ENCODE measurements at places on chromosomes 6 and 20.

GRCh38 chr6:167996424-167997199, 859 bp upstream of the KIF25 start:
- DNase-seq: no peak

DNA sequence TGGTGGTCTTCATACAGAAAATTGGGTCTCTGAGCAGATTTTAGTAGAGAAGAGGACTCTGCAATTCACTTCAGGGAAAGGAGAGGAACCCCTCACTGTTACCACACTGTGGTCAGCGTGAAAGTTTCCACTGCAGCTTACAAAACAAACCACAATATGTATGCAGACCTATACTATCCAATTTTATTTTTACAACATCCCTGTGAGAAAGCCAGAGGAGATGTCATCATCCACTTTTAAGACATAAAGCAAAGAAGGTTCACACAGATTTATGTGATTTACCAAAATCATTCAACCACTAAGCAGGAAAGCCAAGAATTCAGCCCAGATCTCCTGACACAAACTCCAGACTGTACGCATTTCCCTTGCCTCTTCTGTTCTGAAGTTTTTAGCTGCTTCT, 442.4 kb downstream of the FRK start:
- no peak for DNase-seq

DNA sequence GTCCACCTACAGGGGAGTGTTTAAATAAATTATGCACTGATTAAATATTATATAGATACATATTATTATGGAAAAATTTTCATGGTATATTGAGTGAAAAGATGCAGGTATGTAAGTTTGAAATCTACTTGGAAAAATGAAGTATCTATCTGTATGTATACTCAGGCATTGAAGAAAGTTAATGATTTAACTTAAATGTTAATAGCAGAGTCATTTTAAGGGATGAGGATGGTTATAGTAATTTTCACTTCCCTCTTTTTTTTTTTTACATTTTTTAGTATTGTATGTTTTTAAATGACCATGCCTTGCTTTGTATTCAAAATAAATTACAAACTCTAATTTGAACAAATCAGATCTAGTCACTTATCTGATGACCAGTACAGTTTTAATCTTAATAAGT, 43.2 kb upstream of the NOTCH4 start:
- DNase-seq: no peak

GRCh38 chr6:67898875-67899274, 736.2 kb upstream of the ADGRB3 start:
- no peak for DNase-seq

DNA sequence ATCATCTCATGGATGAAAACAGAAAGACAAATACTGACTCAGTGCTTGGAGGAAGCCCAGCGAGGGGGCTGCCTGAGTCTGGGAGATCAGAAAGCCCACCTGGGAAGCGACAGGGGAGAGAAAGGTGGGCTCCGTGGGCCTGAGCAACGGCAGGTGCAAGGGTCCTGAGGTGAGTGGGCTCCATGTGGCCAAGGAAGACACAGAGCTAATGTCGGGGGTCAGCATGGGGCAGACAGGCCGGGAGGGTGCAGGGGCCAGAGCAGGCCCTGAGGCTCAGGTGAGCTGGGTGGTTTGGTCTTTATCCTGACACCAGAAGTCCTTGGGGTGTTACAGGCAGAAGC, 18.8 kb downstream of the APCDD1L start:
- no peak for DNase-seq

DNA sequence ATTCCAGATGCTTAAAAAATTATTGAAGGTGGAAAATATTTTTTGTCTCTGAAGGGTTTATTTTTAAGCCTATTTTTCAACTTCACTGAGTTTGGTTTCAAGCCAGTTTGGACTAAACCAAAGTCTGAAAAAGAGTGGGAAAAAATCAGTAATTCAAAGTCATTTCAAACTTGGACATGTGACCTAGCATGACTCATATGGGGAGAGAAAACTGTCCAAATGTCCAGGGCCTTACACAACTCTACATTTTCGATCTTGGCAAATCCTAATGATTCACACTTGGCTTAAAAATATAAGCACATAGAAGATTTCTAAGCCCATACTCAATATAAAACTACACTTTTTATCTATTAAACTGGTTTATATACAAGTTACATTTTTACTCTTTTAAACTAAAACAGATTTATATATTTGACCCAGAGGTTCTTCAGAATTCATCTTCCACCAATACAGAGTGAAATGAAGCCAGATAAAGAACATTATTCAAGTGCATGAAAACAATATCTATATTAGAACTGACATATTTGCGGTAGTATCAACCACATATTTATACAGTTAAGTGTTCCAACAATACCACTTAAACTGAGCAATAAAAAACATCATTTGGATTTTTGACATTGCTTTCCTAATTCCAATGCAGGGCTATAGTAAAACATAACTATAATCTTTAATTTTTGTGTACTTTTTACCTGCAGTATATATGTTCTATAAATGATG, 110.3 kb upstream of the TCF21 start:
- no peak for DNase-seq

DNA sequence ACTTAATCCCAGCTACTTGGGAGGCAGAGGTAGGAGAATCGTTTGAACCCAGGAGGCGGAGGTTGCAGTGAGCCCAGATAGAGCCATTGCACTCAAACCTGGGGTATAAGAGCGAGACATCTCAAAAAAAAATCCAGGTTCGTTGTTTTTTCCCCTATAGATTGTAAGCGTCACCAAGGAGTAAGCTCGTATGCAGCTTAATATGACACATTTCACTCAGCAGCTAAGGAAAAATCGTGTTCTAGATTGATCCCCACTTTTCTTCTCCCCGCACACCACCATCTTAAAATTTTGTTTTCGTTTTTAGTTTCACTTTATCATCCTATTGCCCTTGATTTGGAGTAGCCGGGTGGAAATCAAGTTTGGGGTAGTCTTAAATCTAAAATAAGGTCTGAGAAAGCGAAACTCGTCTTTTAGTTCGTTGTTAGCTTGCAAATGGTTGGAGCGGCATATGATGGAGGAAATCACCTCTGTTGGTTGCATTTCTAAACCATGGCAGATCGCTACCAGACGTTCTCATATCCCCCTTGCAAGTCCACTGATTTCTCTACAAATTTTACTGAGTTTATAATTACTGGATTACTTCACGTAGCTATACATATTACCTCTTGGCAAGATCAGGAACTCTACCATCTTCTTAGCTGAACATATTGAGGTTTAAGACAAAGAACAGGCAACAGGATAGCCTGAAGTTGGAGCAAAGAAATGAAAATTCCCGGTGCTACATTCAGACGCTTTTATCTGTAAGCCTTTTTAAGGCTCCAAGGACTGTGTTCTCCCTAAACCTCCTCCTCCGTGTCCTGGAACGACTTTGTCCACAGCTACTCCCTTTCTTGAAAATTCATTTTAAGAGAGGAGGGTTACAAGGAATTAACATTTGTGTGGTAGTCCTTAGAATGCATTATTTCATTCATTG, 91.1 kb upstream of the BTN3A2 start:
- DNase-seq: peak; percentile 46

- DNase-seq: no peak
Observed at GRCh38 chr6:5695260-5696245, 311.2 kb downstream of the NRN1 start.

DNA sequence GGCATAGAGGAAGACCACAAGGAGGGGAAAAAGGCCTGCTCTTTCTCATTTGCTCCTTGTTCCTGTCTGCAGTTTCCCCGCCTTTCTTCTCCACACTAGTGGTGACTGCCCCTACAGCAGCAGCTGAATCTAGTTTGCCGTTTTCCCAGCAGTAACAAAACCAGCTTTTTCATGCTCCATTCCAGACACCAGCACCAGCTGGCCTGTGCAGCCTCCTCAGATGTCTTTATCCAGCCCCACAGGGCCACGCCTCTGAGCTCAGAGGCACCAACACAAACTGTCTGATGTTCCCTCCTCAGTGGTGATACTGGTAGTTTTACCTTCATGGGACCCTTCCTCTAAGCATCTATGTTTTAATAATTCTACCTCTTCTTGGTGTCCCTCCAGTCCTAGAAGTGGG, 70.4 kb upstream of the SLC24A3 start:
- no peak for DNase-seq

DNA sequence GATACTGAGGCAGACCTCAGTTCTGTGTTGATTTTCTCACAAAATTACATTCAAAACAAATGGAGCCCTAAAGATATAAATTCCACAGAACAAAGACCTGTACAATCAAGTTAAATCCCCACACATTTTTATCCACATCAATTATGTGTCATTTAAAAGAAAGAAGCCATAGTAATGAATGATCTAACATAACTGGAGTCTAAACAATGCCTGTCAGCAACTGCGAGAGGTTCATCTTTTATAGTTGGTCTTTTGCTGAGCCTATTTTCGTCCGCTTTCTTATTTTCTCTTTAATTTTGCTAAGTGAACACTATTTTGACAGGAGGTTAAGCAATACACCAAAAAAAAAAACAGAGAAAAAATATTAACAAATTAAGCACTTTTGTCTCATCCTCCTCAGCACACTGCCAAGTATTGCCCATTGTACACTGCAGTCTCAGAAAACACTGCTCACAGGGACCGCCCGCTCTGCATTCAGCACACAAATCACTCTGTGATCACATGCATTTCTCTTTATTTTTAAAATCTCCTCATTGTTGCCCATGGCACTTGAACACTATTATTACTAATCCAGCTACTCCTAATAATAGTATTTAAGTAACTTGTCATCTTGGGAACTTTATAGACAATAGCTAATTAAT, 140.8 kb downstream of the BTBD9 start:
- peak; percentile 34 for DNase-seq

DNA sequence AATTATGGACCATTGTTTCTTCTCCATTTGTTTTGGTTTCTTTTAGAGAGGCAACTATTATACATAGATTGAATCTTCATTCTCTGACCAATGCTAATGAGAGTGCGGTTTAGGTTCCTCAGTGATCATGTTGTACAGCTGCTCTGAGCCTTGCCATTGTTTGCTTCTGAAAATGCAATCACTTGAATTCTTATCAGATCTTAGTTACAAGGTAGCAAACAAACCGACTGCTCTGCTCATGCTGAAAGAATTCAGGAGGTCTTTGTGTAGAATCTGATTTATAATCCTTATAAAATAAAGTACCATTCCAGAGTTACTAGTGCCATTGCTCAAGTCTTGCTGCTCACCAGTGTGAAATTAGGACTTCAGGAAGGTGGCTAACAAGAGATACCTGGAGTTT, 569.1 kb upstream of the ID4 start:
- DNase-seq: no peak

Data from HAP-1 (cell line).